B cell (primary cell): ENCODE measurements at places on chromosomes 6 and 20. TPM values are rescaled to one million over a fixed set of nuclear protein-coding genes. Genes with fewer than 3 reads are reported as not detected.

Gene NRSN1
- polyA plus RNA-seq, result not detected in 2 replicates

Gene ACTL10
- 0.74 and 1.2 TPM in 2 replicates for polyA plus RNA-seq

GRCh38 chr6:165931675-165932074 is 236.0 kb downstream of the TBXT start:
- H3K27ac ChIP-seq, result no peak overlapping the region
- H3K27me3 ChIP-seq, result peaks cover 3% of the 10 kb centered on the region
- no peaks in the 10 kb centered on the region for H3K36me3 ChIP-seq
- no peaks in the 10 kb centered on the region for H3K4me1 ChIP-seq
- no peak overlapping the region for H3K4me3 ChIP-seq
- no peak for DNase-seq

- peaks cover 7% of the 10 kb centered on the region for H3K27me3 ChIP-seq
- peak; percentile 77 for DNase-seq
- no peaks in the 10 kb centered on the region for H3K4me1 ChIP-seq
- no peak overlapping the region for H3K27ac ChIP-seq
- no peak overlapping the region for H3K4me3 ChIP-seq
- peaks cover 3% of the 10 kb centered on the region for H3K36me3 ChIP-seq
Measured at GRCh38 chr6:33771146-33772081, 17.5 kb downstream of the LEMD2 start.

Gene TPX2
- 0.27 and 0.31 TPM in 2 replicates for polyA plus RNA-seq

GRCh38 chr20:50110141-50111047 is 2.6 kb downstream of the UBE2V1 start:
- peak overlapping the region; percentile 79 for H3K27ac ChIP-seq
- peak; percentile 61 for DNase-seq
- H3K4me1 ChIP-seq, result peaks cover 63% of the 10 kb centered on the region
- H3K36me3 ChIP-seq, result peaks cover 16% of the 10 kb centered on the region
- H3K4me3 ChIP-seq, result no peak overlapping the region
- H3K27me3 ChIP-seq, result no peaks in the 10 kb centered on the region

Gene TP53TG5
- not detected in 2 replicates for polyA plus RNA-seq

- no peaks in the 10 kb centered on the region for H3K36me3 ChIP-seq
- H3K4me3 ChIP-seq, result no peak overlapping the region
- H3K27ac ChIP-seq, result no peak overlapping the region
- H3K4me1 ChIP-seq, result peaks cover 33% of the 10 kb centered on the region
- DNase-seq, result no peak
- H3K27me3 ChIP-seq, result no peaks in the 10 kb centered on the region
Measured at GRCh38 chr6:108897371-108897770, 49.1 kb downstream of the ARMC2 start.

DNA sequence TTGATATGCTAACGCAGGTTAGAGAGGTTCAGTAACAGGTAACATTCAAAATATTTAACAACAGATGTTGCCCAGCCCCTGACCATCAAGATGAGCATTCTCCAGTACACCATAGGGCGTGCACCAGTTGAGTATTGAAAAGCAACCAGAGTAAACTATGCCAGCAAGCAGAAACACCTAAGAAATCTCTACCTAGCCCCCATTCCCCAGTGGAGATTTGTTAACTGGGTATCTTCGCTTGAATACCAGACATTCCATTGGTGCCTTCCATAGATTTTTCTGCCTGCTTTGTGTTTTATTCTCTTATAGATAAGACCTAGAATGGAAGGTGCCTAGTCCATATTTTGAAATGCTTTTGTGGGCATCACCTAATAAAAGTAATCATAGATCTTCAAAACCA is 623.9 kb downstream of the KIF16B start:
- DNase-seq, result no peak
- H3K27me3 ChIP-seq, result no peaks in the 10 kb centered on the region
- no peaks in the 10 kb centered on the region for H3K4me1 ChIP-seq

DNA sequence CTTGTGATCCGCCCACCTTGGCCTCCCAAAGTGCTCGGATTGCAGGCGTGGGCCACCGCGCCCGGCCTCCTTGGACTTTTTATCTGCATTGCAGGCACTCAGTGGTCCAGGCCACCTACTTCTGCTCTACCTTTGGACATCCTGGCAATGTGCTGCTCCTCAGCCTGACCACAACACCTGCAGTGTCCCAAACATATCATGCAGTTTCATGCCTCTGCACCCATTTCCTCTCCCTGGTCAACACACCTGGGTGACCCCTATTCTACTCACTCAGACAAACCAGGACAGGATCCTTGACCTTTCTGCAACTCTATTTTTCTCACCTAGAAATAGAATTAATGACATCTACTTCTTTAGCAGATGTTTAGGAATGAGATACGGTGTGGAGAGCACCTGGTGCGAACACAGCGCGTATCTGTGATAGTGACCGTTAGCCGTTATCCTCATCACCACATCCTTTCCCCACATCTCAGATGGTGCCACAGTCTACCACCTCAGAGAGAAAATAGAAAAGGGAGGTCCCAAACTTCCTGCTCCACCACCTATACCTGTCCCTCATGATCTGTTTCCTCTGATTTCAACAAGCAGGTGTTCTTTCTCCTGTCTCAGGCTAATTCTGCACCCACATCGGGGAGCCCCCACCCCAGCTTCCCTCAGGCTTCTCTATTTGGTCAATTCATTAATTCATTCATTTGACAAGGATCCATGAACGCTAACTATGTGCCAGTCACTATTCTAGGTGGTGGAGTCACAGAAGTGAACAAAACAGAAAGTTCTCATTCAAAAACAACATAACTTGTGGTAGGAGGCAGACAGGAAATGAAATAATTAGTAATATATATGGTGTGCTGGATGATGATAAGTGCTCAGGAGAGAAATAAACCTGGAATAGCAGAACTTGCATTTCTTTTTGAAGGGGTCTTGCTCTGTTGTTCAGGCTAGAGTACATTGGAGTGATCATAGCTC is 4.3 kb upstream of the BTN3A2 start:
- no peak overlapping the region for H3K4me3 ChIP-seq
- no peaks in the 10 kb centered on the region for H3K36me3 ChIP-seq
- DNase-seq, result no peak
- H3K27ac ChIP-seq, result no peak overlapping the region
- peaks cover 3% of the 10 kb centered on the region for H3K27me3 ChIP-seq

Gene CYP21A2
- 0.17 TPM in 1 of 2 replicates, not detected in the other for polyA plus RNA-seq

GRCh38 chr6:36598326-36598725 is 4.2 kb downstream of the SRSF3 start:
- H3K36me3 ChIP-seq, result peaks cover 23% of the 10 kb centered on the region
- no peaks in the 10 kb centered on the region for H3K27me3 ChIP-seq
- H3K27ac ChIP-seq, result no peak overlapping the region

Gene UBE2C
- polyA plus RNA-seq, result 0.95 and 2.4 TPM in 2 replicates

DNA sequence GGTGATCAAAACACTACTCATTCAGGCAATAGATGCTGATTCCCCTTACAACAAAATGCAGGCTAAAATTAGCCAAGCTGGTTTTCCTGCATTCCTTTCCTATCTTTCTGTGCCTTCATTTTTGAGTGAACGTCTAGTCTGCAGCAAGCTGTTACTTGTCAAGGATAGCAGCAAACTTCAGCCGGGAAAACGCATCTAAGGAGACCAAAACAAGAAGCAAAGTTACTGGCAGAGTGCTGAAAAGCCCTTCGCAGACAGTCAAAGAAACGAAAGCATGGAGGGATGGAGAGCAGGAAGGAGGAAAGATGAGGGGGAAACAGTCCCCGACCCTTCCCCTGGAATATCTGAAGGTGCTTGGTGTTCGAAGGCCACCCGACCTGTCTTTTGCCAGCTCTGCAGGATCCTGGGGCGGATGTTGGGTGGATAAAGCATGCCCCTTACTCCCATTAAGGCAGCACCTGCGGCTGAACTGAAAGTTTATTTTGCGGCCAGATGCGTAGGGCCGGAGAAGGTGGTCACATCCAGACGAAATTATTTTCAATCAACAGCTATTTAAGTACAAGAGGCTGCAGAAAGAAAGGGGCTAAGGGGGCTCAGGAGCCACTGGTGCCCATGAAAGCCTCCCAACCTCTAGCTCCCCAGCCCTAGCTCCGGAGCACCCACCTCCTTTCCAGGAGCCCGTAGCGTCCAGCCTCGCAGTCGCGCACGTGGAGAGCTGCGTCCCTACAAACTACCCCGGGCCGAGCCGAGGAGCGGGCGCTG is 538 bp downstream of the FERMT1 start:
- H3K36me3 ChIP-seq, result no peaks in the 10 kb centered on the region
- H3K27ac ChIP-seq, result no peak overlapping the region
- DNase-seq, result no peak
- H3K4me3 ChIP-seq, result peak overlapping the region; percentile 5

Gene UFL1
- 6.2 and 8.9 TPM in 2 replicates for polyA plus RNA-seq

DNA sequence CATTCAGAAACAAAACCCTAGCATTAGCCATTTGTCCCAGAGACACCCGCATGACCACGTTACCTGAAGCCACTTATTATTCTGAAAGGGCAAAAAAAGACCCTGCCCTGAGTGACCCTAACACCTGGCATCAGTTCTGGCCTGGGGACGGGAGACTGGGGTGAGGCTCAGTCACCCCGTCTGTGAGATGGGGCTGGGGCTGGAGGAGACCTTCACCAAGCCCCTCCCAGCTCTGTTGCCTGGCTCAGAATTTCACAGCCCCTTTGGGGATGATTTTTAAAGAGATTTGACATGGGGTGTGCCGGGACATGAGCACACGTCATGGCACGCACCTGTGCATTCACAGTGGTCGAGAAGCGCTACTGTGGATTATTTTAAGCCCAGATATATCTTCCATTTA is 1.4 kb upstream of the BPIFB6 start:
- no peaks in the 10 kb centered on the region for H3K27me3 ChIP-seq
- no peak overlapping the region for H3K4me3 ChIP-seq
- H3K4me1 ChIP-seq, result no peaks in the 10 kb centered on the region
- no peaks in the 10 kb centered on the region for H3K36me3 ChIP-seq
- H3K27ac ChIP-seq, result no peak overlapping the region

DNA sequence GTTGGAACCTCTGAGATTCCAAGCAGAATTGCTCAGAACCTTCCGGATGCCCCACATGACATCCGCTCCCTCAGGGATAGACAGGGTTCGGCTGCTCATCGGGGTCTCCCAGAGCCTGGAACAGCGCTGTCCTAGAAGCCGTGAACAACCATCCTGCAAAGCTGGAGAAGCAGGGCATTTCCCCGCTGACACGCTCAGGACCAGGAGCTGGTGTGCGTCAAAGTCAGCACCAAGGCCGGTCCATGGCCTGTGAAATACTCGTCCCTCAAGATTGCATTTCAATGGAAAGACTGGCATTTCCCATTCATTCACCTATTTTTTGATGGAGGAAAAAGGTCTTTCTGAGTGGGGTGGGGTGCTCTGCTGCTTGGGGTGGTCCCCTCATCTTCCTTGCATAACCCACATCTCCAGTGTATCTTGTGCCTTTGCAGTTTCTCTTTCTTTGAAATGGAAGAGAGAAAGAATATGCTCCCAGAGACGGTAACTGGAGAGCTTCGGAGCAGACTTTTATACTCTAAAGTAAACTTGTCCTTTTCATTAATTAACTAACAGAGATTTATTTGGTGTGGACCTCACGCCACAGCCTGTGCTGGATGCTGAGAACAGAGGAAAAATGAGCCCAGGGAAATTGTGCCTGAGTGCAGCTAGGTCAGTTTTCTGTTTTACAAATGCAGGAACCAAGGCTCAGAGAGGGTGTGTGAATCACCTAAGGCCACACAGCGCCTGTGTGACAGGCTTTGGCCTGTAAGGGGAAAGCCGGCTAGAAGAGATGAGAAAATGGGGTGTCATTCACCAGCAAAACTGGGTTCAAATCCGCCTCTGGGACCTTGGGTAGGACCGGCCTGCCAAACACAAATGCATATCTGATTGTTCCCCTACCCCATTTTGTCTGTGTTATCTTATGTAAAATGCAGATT is 52.4 kb downstream of the RBM38 start:
- no peaks in the 10 kb centered on the region for H3K27me3 ChIP-seq
- H3K4me1 ChIP-seq, result no peaks in the 10 kb centered on the region
- H3K27ac ChIP-seq, result no peak overlapping the region
- H3K4me3 ChIP-seq, result no peak overlapping the region
- DNase-seq, result no peak

DNA sequence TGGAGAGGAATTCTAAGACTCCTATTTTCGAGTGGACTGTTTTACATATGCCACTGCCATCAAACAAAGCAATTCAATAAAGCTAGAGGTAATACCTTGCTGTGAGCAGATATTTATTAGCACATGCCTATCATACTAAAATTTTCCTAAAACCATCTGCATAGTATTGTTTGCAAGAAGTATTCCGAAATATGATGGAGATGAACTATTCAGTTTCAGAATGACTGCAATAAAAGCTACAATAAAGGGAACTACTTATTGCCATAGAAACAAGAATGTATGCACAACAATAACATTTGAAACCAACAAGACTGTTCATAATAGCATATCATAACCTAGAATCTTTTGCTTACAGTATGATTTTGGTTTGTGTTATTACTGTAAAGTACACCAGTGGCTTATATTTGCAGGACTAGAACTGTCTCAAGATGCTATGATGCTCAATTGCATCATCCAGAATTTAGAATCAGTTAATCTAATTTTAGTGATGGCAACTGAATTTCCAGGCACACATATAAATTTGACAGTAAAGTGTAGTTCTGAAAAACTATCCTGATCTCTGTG is 144.3 kb downstream of the GRIK2 start:
- H3K36me3 ChIP-seq, result no peaks in the 10 kb centered on the region
- H3K4me1 ChIP-seq, result no peaks in the 10 kb centered on the region
- no peak overlapping the region for H3K4me3 ChIP-seq
- no peak for DNase-seq
- H3K27ac ChIP-seq, result no peak overlapping the region

Gene GATA5
- polyA plus RNA-seq, result not detected in 2 replicates

Gene CLVS2
- not detected in 2 replicates for polyA plus RNA-seq

Gene HSP90AB1
- polyA plus RNA-seq, result 645 and 734 TPM in 2 replicates

DNA sequence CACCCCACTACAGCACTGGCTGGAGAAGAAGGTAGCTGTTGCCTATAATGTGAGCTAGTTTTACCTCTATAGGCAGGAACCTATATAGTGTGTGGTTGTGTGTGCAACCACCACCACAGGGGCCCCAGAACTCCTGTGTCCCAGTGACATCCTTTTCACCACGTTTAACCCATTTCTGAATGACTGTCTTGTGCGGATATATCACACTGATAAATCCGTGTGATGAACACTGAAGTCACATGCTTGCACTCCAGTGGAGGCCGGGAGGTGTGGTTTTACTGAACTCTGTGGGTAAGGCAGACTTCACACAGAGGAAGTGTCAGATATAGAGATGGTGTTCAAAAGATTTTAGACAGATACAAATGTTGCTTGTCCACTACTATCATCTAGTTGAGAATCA is 32.5 kb downstream of the SDHAF4 start:
- H3K36me3 ChIP-seq, result no peaks in the 10 kb centered on the region
- H3K4me3 ChIP-seq, result no peak overlapping the region
- DNase-seq, result no peak
- H3K27ac ChIP-seq, result no peak overlapping the region

- no peaks in the 10 kb centered on the region for H3K36me3 ChIP-seq
- DNase-seq, result peak; percentile 28
- no peaks in the 10 kb centered on the region for H3K27me3 ChIP-seq
- peak overlapping the region; percentile 62 for H3K27ac ChIP-seq
- no peak overlapping the region for H3K4me3 ChIP-seq
Measured at GRCh38 chr6:106849676-106850332, 124.7 kb downstream of the CD24 start.

Gene SMLR1
- not detected in 2 replicates for polyA plus RNA-seq

Gene CD40
- 154 and 215 TPM in 2 replicates for polyA plus RNA-seq
